ENCODE measurements at places on chromosomes 5 and 9. TPM values are rescaled to one million over a fixed set of nuclear protein-coding genes. Genes with fewer than 3 reads are reported as not detected.

TAF1L gene
- 0.04 TPM for polyA plus RNA-seq

PRDM9 gene
- polyA plus RNA-seq, result not detected

DMRT1 gene
- 0.09 TPM for polyA plus RNA-seq

CDC20B gene
- polyA plus RNA-seq, result 17.2 TPM

ZNF454 gene
- 8.5 TPM for polyA plus RNA-seq

CDKN2A gene
- polyA plus RNA-seq, result 0.35 TPM

CENPH gene
- 24.2 TPM for polyA plus RNA-seq

All from left lung (tissue), 14 donors.